HCEC 1CT (cell line): ENCODE measurements at places on chromosomes 6 and 20.

- DNase-seq: no peak
These were observed 2.5 kb downstream of the GRM4 start for GRCh38 chr6:34143196-34143883.

GRCh38 chr20:64217539-64218221 is 37.9 kb upstream of the PCMTD2 start:
- no peak for DNase-seq

GRCh38 chr6:151034825-151035781 is 169.6 kb downstream of the MTHFD1L start:
- DNase-seq: no peak

DNA sequence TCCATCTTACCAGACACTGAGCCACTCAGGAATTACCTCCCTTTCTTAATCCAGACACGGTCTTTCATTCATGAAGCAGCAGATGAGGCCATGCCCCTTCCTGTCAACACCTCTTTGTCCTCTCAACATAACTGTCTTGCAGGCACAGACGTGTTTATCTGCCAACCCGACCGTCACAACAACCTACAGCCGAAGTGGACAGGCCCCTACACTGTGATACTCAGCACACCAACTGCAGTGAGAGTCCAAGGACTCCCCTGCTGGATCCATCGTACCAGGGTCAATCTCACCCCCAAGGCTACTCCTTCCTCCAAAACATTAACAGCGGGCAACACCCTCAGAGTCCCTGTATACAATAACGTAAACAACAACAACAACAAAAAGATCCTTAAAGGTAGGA is 30.6 kb upstream of the ULBP3 start:
- DNase-seq: no peak

- no peak for DNase-seq
These were observed 12.6 kb upstream of the ADA start for GRCh38 chr20:44664131-44664530.

DNA sequence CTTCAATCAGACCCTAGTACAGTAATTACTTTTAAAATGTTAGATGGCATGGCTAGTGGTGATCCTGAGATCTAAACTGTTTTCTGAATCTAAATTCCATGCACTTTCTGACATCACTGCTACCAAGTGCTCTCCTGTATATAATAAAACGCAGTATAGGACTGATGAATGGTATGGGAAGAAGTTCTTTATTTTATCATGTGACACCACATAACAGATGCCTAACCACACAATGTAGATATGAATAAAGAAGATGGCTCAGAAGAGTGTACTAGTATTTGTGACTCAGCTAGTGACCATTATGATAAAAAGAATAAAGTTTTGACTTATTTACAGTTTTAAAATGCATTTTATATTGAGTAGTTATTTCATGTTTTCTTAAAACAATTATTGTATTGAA is 8.5 kb downstream of the NDUFAF4 start:
- no peak for DNase-seq

- DNase-seq: no peak
These were observed 22.6 kb upstream of the SIRPA start for GRCh38 chr20:1872459-1873097.

- no peak for DNase-seq
These were observed 36.5 kb downstream of the WDR27 start for GRCh38 chr6:169665289-169665688.

DNA sequence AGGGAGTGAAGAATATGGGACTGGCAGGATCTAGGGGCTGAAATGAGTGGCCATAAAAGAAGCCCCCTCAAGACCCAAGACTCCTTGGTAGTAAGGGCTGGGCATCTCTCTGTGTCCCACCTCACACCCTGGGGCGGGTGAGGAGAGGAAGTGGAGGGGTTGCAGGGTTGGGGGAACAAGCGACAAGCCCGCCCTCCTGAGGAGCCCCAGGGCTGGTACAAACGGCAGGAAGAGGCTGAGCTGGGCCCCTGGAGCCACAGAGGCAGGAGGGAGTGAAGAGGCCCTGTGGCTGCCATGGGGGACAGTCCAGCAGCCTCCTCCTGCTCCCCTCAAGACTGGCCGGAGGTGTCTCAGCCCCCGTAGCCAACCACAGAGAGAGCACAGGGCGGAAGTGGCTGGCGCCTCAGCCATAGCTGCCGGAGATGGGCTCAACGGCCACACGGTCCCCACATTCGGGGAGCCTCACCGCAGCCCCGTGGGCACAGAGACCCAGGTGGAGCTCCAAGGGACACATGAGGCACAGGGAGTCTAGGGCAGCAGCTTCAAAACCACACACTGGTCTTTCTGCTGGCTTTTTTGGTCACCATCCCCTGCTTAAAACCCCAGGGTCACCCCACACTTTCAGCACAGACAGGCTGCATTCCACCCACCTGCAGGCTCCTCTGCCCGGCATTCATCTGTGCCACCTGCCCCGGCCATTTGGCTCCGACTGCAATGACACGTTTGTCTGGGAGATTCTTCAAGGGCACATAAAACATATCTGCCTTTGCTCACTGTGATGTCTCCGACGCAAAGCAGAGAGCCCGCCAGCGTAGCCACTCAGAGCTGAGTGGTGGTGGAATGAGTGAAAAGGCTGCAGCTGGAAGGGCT is 524 bp downstream of the C20orf203 start:
- DNase-seq: no peak

DNA sequence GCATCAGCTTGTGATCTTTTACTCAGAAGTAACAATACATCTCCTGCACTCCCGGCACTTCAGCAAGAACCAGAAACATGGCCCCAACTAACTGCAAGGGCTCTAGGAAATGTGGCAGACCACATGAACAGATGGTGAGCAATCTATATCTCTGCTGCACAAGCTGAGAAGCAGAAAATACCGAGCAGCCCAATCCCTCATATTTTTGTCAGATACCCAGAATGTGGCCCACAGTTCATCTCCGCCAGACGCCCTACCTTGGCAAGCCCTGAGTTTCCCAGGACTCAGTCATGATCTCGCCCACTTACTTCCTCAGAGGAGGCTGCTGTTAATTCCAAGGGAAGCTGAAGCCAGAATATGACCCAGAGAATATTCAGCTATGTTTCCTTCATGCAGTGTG is 63.1 kb upstream of the PHACTR1 start:
- no peak for DNase-seq
